ENCODE measurements at places on chromosomes 5 and 9. TPM values are rescaled to one million over a fixed set of nuclear protein-coding genes. Genes with fewer than 3 reads are reported as not detected.

Gene MYORG
- 7.2 TPM for total RNA-seq

Gene PHYHD1
- 0.38 TPM for total RNA-seq

Gene PSD2
- total RNA-seq: 0.02 TPM

Gene SH3GL2
- 0.05 TPM for total RNA-seq

Gene PCDHGB7
- total RNA-seq: 0.06 TPM

All from A549 treated with dexamethasone at 1 μM for 4 hours (cell line).